Chondrocyte (in vitro differentiated cells): ENCODE measurements at places on chromosomes 7 and 10. TPM values are rescaled to one million over a fixed set of nuclear protein-coding genes. Genes with fewer than 3 reads are reported as not detected.

DNA sequence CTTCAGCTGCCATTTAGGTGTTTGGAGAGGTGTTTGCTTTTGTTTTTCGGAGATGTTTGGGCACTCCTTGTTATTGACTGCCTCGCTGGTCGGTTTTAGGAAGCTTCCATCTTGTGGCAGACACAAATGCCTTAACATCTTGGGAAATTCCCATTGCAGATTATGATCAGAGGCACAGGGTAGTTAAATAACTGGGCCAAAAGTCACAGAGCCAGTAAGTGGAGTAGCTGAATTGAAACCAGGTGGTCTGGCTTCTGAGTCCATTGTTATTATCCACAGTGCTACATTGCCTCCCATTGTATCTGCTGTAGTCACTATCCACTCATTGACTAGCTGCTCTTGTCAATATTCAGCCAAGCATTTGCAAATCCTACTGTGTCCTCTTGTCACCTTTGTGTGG is 138.2 kb upstream of the PLPP4 start:
- no peak for DNase-seq
- H3K4me1 ChIP-seq, result no peaks in the 10 kb centered on the region
- no peaks in the 10 kb centered on the region for H3K36me3 ChIP-seq
- H3K4me3 ChIP-seq, result no peak overlapping the region

UNCX gene
- not detected in 3 replicates for total RNA-seq

COL13A1 gene
- total RNA-seq, result 25.6 to 52.1 TPM (median 27.5 TPM) in 3 replicates

FAM237B gene
- not detected in 3 replicates for total RNA-seq

DNA sequence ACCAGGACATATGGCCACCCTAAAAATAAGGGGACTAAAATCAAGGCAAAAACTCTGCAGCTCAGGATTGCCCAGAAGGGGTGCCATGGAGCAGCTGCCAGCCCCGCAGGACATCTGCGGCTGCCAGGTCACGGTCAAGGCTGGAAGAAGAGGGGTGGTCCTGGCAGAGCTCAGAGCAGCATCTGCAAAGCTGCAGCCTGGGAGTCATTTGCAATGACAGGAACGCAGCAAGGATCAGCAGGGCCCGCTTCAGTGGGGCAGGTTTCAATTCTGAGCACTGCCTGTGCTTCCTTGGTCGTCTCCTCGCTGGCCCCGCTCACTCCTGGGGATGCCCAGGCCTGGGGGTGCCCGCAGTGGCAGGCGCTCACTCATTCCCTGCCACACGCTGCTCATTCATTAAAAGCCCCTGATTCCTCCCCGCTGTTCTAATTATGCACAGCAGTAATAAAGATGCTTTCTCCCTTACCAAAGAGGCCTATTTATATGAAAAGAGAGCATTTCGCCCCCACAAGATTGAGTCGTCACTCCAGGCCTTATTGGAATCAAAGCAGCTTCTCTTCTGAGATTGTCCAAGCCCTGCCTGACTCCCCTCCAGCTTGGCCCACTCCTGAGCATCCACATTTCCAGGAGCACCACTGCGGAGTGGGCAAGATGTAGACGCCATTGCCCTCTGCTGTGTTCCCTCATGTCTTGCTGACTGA is 4.6 kb downstream of the HSPA12A start:
- peak; percentile 48 for DNase-seq
- no peak overlapping the region for H3K4me3 ChIP-seq
- H3K36me3 ChIP-seq, result no peaks in the 10 kb centered on the region
- H3K27ac ChIP-seq, result no peak overlapping the region
- peaks cover 7% of the 10 kb centered on the region for H3K4me1 ChIP-seq
- no peaks in the 10 kb centered on the region for H3K27me3 ChIP-seq

GRCh38 chr10:62527019-62527827 is 153.1 kb downstream of the ZNF365 start:
- H3K27me3 ChIP-seq, result no peaks in the 10 kb centered on the region
- H3K4me3 ChIP-seq, result no peak overlapping the region
- peak overlapping the region; percentile 82 for H3K27ac ChIP-seq
- H3K4me1 ChIP-seq, result peaks cover 39% of the 10 kb centered on the region
- H3K36me3 ChIP-seq, result peaks cover 9% of the 10 kb centered on the region
- DNase-seq, result no peak

NPY gene
- not detected in 3 replicates for total RNA-seq

DEPP1 gene
- 9.4 to 105 TPM (median 105 TPM) in 3 replicates for total RNA-seq

DNA sequence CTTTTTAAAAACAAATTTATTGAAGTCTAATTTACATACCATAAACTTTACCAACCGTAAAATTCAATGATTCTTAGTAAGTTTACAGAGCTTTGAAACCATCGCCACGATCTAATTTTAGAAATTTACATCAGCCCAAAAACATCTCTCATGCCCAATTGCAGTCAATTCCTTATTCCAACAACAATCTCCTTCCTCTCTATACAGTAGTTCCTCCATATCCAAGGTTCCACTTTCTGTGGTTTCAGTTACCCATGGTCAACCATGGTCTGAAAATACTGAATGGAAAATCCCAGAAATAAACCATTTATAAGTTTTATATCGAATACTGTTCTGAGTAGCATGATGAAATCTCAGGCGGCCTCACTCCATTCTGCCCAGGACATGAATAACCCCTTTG is 183.4 kb upstream of the ADCY1 start:
- no peaks in the 10 kb centered on the region for H3K36me3 ChIP-seq
- no peak overlapping the region for H3K27ac ChIP-seq
- no peak overlapping the region for H3K4me3 ChIP-seq
- DNase-seq, result no peak
- H3K4me1 ChIP-seq, result no peaks in the 10 kb centered on the region

DNA sequence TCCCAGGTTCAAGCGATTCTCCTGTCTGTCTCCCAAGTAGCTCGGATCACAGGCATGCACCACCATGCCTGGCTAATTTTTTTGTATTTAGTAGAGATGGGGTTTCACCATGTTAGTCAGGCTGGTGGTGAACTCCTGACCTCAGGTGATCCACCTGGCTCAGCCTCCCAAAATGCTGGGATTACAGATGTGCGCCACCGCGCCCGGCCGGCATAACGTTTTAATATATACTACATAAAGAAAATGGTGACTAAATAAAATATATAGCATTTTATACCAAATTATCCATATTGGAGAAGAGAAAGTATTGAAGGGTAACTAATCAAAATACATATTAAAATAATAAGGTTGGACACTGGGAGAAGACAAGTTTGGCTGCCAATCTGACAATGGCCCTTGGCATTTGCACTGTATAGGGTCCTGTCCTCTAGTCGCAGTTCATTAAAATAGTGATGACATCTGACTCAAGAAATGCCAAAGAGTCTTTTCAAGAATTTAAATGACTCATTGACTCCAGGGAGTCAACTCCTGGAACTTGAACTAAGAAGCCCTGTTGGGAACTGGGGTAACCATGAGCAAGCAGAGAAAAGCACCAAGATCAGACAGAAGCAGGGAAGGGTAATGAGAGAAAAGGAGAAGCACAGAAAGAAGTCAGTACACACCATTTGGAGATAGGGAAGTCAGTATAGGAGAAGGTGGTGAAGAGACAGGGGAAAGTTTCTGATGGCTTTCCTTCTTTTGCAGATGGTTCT is 91.1 kb downstream of the CH25H start:
- peaks cover 8% of the 10 kb centered on the region for H3K4me1 ChIP-seq
- H3K4me3 ChIP-seq, result no peak overlapping the region
- H3K27me3 ChIP-seq, result peaks cover 2% of the 10 kb centered on the region
- H3K36me3 ChIP-seq, result no peaks in the 10 kb centered on the region
- DNase-seq, result no peak
- H3K27ac ChIP-seq, result no peak overlapping the region

- peaks cover 3% of the 10 kb centered on the region for H3K4me1 ChIP-seq
- H3K27ac ChIP-seq, result peak overlapping the region; percentile 57
- no peaks in the 10 kb centered on the region for H3K27me3 ChIP-seq
- H3K4me3 ChIP-seq, result no peak overlapping the region
- no peaks in the 10 kb centered on the region for H3K36me3 ChIP-seq
Observed at GRCh38 chr7:121519548-121520521, 123.7 kb upstream of the FAM3C start.

GRCh38 chr10:75464478-75465449 is 33.3 kb downstream of the LRMDA start:
- DNase-seq, result no peak
- peaks cover 4% of the 10 kb centered on the region for H3K27me3 ChIP-seq
- H3K36me3 ChIP-seq, result no peaks in the 10 kb centered on the region
- H3K4me3 ChIP-seq, result no peak overlapping the region
- H3K27ac ChIP-seq, result no peak overlapping the region

- no peaks in the 10 kb centered on the region for H3K36me3 ChIP-seq
- no peak overlapping the region for H3K4me3 ChIP-seq
- H3K4me1 ChIP-seq, result peaks cover 6% of the 10 kb centered on the region
- DNase-seq, result no peak
- no peaks in the 10 kb centered on the region for H3K27me3 ChIP-seq
- H3K27ac ChIP-seq, result no peak overlapping the region
Observed at GRCh38 chr10:82194419-82194818, 319.4 kb downstream of the NRG3 start.

DNA sequence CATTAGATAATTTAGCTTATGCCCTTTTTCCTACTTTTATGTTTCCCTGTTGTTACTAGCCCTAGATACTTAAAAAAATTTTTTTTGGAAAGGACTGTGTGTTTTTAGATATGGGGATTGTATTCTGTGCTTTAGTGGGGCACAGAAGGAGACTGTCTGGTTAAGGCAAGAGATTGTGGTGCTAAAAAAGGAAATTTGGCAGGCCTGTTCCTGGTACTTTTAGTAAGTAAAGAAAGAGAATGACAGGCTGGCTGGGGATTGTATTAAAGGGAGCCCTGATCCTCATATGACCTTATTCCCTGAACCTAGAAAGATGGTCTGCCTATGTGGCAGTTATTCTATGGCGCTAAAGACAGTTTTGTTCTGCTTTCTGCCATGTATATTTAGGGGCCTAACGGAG is 74.8 kb downstream of the AUTS2 start:
- no peaks in the 10 kb centered on the region for H3K36me3 ChIP-seq
- H3K27me3 ChIP-seq, result no peaks in the 10 kb centered on the region
- no peak overlapping the region for H3K4me3 ChIP-seq
- H3K4me1 ChIP-seq, result peaks cover 49% of the 10 kb centered on the region

- DNase-seq, result no peak
- H3K4me1 ChIP-seq, result no peaks in the 10 kb centered on the region
- H3K27ac ChIP-seq, result no peak overlapping the region
- H3K4me3 ChIP-seq, result no peak overlapping the region
Observed at GRCh38 chr10:117047947-117048346, 43.0 kb upstream of the SHTN1 start.

GRCh38 chr10:72542396-72542815 is 83.5 kb downstream of the MICU1 start:
- peaks cover 16% of the 10 kb centered on the region for H3K4me1 ChIP-seq
- H3K27me3 ChIP-seq, result no peaks in the 10 kb centered on the region
- no peak for DNase-seq
- H3K36me3 ChIP-seq, result peaks cover 19% of the 10 kb centered on the region
- no peak overlapping the region for H3K4me3 ChIP-seq
- H3K27ac ChIP-seq, result no peak overlapping the region

GRCh38 chr7:18570890-18571478 is 75.4 kb downstream of the HDAC9 start:
- H3K27ac ChIP-seq, result no peak overlapping the region
- no peak overlapping the region for H3K4me3 ChIP-seq
- H3K36me3 ChIP-seq, result no peaks in the 10 kb centered on the region
- H3K27me3 ChIP-seq, result no peaks in the 10 kb centered on the region
- H3K4me1 ChIP-seq, result peaks cover 9% of the 10 kb centered on the region

DNA sequence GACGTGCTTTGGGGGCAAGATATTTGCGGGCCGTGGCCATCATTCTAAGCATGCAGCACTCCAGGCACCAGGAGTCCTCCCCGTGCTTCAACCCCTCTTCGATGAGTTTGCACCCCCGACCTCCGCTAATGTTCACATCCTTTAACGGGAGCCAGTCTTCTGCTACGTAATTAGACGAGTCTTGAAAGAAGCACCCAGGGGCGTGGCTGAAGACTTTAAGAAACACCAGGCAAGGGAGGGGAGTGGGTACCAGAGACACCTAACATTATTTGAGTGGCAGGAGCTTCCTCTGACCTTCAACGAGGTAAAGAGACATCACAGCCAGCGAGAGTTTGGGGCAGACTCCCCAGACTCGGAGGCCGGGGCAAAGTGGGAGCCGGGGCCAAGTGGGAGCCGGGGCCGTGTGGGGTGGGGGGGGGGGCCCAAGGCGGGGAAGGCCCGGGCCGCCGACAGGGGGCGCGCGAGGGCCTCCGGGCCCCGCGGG is 31.1 kb upstream of the TOMM7 start:
- peak overlapping the region; percentile 71 for H3K4me3 ChIP-seq
- peak overlapping the region; percentile 61 for H3K27ac ChIP-seq
- peaks cover 39% of the 10 kb centered on the region for H3K4me1 ChIP-seq
- no peaks in the 10 kb centered on the region for H3K36me3 ChIP-seq
- no peak for DNase-seq
- H3K27me3 ChIP-seq, result no peaks in the 10 kb centered on the region

DNA sequence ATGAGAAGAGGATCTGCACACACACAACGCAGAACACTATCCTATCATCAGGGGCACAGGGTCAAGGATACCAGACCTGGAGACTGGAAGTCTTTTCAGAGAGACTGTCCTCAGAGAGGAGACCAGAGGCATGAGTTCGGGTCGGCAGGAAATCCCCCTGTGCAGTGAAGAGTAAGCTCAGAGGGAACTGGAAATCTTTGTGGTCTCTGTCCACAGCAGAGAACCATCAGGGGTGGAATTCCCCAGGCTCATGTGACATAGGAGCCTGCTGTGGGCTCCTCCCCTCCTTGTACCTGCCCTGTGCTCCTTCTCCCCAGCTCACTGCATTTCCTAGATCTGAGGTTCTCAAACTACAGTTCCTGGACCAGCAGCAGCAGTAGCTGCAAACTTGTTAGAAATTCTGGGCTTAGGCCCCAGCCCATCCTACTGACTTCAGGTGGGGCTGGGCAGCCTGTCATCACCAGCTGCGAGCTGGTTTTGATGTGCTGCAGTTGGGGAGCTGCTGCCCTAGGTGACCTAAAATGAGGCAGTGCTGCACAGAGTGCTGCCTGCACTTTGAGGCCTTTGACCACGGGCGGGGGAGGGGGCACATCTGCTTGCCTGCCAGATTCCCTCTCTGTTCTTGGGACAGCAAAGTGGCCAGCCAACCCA is 2.4 kb downstream of the ZMIZ2 start:
- no peak overlapping the region for H3K27ac ChIP-seq
- DNase-seq, result peak; percentile 58
- no peaks in the 10 kb centered on the region for H3K27me3 ChIP-seq
- peaks cover 39% of the 10 kb centered on the region for H3K4me1 ChIP-seq

DNA sequence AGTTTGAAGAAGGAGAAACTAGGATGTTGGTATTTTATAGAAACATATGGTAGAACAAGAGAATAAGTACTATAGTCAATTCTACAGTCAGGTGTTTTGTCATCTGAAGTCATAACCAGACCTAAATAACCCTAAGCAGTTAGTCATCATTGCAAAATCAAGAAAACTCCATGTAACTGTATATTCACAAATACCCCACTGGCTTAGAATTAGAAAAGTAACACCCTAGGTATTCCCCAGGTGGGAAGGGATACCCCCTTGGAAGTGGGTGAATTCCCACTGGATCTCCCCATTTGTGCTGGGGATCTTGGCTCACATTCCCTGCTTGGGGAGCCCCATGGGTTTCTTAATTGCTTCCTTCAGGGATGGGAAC is 45.9 kb upstream of the ITGB8 start:
- DNase-seq, result no peak
- peaks cover 17% of the 10 kb centered on the region for H3K4me1 ChIP-seq
- no peaks in the 10 kb centered on the region for H3K36me3 ChIP-seq
- no peak overlapping the region for H3K27ac ChIP-seq
- H3K4me3 ChIP-seq, result no peak overlapping the region

- no peak overlapping the region for H3K27ac ChIP-seq
- H3K4me3 ChIP-seq, result no peak overlapping the region
- H3K27me3 ChIP-seq, result no peaks in the 10 kb centered on the region
- DNase-seq, result no peak
Observed at GRCh38 chr10:27035163-27035562, 65.1 kb downstream of the ANKRD26 start.
